ENCODE measurements at places on chromosomes 7 and 10.

DNA sequence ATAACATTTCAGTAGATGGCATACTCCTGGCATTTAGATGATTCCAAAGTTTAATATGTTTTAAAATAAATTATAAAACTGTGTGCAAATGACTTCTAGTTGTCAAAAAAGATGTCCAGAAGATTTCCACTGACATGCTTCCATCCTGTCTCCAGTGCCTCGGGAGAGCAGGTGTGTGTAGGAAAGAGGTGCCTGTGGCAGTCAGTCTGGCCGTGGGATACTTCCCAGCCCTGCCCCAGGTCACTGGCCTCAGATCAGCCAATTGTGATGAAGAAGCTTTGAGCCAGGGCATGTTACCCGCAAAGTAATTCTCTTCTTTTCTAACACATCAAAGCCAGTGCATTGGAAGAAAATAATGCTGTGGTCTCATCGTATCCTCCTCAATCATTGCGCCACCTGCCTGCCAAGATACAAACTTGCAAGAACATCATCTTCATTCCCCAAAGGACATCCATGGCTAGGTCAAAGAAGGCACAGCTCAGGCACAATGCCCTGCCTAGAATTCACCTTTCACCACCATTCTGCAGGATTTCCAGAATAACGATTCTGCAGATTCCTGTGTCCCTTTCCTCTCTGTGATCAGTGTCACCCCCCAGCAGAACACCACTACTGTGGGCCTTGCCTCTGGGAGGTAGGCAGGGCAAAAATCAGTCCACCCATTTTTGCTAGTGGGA, 6.3 kb upstream of the KCNMA1 start:
- peak; percentile 20 for DNase-seq

GRCh38 chr10:116779076-116779687, 36.8 kb upstream of the HSPA12A start:
- DNase-seq: no peak

GRCh38 chr7:77797734-77798393, 370 bp downstream of the TMEM60 start:
- no peak for DNase-seq

DNA sequence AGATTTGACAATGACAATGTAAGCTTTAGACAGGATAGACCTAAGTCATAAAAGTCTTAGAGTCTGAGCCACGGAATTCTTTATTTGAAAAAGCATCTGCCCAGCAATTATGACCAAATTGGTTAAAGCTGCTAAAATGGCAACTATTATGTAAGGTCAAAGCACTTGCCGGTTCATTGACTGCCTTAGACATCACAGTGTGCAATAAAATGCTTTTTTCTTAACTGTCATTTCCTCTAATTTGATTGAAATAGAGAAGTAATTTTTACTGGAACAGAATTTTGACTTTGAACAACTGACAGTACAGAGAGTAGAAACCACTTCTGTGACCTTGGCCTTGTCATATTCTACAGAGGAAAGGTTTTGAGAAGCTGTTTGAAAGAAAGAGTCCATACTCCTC, 142.9 kb downstream of the THSD7A start:
- peak; percentile 19 for DNase-seq

DNA sequence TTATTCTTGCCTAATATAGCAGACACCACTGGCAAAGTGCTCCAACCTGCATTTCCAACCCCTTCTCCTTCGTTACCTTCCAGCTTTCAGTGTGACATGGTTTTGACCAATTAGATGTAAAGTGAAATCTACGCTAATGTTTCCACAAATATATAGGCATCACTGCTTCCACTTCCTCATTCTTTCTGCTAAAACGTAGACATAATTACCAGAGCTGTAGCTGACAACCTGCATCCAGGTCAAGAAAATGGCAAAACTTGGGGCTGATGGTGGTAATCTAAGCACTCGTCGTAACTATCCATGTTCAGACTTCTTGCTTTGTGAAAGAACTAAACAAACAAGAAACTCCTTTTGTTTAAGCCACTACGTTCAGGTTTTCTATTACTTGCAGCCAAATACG, 41.8 kb upstream of the COL1A2 start:
- no peak for DNase-seq

DNA sequence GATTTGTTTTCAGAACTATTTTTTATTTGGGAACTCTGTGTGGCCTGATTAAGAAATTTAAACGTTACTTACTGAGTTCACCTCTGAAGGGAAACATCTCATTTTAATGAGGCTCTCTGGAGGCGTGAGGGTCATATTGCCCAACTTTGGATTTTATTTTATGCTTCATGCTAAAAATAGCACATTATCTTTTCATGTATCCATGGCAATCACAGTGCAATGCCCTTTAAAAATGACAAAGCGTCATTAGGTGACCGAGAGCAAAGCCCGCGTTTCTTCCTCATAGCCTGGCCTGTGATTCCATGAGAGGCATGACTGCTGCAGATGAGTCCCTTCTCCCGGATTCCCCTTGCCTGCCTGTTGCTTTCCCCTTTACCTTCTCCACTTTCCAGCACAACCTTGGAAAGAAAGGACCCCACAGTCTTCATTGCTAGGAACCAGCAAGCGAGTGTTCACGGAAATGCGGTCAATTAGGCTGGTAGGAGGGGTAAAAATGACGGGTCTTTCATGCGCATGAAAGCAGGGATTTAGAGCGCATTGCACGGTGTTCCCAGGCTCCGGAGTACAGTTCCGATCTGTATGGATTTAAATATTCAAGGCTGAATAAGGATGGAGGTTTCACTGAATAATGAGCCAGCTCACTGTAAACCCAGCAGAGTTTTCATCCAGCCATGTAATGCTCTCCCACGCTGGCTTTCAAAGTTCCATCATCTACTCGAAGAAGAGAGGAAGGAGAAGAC, 98.2 kb upstream of the PITRM1 start:
- DNase-seq: no peak

GRCh38 chr7:117190746-117191435, 132.0 kb downstream of the WNT2 start:
- no peak for DNase-seq

- peak; percentile 89 for DNase-seq
Observed at GRCh38 chr7:96090756-96091155, 231.1 kb downstream of the SLC25A13 start.

GRCh38 chr7:45625067-45625466, 50.9 kb downstream of the ADCY1 start:
- DNase-seq: no peak

DNA sequence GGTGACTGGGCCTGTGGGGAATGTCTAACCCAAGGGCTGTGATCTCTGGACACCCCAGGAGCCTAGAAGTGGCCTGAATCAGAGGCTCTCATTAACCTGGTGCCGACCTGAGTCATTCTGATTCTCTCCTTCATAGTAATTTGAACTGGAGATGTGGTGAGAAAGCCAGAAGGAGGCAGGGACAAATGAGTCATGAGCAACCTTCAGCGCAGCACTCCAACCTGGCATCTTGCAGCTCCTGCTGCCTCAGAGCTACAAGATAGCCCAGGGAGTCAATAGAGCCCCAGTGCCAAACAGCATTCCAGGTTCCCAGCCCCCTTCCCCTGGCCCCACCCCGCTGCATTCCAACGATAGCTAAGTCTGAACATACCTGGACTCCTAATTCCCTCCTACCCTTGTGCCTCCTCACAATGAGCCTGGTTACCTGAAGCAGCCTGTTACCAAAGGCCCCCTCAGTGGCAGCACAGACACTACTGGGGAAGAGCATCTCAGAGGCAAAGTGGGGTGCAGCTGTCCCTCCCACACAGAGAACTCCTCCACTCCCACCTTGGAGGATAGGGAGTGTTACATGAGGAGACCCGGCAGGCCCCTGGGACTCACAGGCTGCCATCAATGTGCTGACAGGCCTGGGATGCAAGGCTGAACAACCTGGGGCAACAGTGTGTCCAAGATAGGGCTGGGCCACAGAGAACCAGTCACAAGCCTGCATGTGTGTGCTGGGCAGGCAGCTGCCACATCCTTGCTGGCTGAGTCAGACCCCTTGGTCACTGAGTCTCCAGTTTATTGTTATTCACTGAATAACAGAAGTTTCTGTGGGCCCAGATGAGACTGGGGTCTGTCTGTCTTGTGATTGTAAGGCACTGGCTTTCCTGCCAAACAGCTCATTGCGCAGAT, 76.8 kb upstream of the LEP start:
- DNase-seq: no peak

GRCh38 chr10:1546431-1547110, 190.8 kb downstream of the ADARB2 start:
- no peak for DNase-seq

DNA sequence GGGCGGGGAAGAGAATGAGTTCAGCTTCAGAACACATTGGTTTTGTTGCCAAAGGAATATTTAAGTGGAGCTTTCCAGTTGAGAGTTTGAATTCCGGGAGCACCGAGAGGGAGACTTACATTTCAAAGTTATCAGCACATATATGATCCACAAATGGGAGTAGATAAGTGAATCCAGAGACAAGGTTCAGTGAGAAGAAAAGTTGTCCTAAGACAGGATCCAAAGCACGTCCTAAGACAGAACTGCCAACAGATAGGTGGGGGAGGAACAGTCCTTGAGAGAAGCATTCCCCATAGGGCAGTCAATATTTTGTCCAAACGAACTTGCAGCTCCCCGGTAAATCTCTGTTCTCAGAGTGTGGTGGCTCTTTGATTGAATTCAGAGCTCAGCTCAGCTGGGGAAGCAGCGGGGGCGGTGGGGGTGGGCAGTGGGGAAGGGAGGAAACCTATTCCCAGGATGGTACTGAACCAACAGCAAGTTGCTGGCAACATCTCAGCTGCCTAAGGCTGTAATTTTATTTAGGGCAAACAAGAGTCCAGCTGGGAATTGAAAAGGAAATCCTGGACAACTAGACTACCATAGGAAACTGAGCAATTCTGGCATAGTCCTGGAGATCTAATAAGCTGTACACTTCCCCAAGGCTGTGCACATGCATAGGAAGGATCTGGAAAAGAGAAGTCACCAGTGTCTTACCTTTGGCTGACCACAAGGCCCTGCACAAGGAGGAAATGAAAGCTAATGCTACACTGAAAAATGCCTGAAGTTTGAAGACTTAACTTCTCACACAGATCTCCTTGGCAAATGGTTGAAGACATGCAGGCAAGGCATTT, 94.2 kb upstream of the CXCL12 start:
- no peak for DNase-seq

DNA sequence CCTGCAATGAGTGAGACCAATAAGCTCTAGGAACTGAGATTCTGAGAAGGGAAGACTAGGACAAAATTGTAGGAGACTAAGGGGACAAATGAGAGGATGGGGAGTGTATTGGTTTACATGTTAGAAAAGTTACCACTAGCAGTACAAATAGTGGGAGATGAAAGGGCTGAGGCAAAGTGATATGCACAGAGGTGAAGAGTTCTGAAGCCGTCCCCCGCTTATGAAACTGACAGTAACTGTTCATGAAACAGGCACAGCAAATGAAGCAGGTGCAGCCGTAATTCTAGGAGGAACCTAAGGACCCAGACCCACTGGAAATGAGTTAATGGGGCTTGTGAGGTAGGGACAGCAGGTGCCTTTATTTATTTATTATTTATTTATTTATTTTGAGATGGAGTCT, 211.3 kb downstream of the PRKG1 start:
- no peak for DNase-seq

GRCh38 chr10:86914734-86915133, 42.7 kb downstream of the MMRN2 start:
- DNase-seq: no peak

GRCh38 chr7:20095436-20095835, 121.7 kb downstream of the MACC1 start:
- no peak for DNase-seq

- peak; percentile 45 for DNase-seq
Observed at GRCh38 chr7:2017481-2017891, 215.3 kb downstream of the MAD1L1 start.

DNA sequence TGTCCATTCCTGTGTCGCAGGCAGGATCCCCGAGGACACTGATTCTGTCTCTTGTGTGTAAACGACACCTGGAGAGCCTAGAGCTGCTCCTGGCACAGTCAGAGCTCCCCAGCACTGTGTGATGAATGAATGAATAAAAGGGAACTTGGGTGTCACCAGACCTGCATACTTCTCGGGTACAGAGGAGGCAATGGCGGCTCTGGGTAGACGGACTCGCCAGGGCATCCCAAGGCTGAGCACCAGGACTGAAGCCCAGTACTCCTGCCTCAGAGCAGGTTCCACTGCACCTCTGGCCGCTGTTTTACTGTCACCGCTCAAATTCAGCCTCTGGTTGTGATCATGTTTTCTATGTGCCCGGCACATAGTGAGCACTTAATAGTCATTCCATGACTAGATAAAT, 255.8 kb downstream of the GLRX3 start:
- DNase-seq: no peak

DNA sequence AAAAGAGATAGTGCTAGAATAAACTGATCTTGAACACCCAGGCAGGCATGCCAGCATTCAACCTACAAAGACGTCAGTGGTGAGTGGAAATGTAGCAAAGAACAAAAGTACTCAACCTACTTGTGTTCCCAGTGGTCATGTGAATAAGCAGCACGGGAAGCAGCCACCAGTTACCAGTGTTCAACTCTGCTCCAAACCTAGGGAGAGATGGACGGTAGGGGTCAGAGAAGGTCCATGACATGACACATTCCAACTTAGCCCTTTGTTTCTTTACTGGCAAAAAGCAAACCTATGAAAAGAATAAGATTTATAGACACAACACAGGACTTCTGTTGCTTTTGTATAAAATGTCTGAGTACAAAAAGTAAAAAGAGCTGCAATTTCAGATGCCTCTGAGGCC, 511.4 kb downstream of the XPNPEP1 start:
- no peak for DNase-seq

DNA sequence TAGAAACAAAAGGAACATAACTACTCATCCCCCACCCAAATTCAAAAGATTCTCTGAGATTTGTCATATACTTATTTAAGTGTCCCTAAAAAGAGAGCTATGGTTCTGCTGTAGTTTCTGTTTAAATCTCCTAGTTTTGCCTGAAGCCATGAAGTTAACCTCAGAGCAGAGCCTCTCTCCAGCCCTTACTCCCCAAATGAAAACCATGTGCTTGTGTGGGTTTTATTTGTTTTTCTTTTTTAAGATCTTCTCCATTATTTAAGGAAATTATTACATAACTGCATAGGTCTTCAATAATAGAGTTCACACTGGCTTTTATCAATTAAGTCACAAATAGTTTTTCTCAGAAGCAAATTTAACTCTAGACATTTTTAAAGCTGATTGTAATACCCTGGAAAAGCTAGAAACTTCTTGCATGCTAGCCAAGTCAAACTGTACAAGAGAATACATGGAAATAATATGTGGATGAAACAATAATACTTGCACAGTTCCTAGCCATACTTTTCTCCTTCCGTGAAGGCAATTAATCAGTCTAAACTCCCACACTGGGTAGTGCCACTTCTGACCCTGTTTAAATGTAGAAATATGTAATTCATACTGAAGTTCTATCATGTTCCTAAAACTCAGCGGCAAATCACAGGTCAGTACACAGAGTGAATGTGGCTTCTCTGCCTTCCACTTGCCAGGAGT, 579.7 kb downstream of the SUGCT start:
- DNase-seq: no peak

GRCh38 chr7:144670218-144670617, 165.6 kb downstream of the TPK1 start:
- no peak for DNase-seq

DNA sequence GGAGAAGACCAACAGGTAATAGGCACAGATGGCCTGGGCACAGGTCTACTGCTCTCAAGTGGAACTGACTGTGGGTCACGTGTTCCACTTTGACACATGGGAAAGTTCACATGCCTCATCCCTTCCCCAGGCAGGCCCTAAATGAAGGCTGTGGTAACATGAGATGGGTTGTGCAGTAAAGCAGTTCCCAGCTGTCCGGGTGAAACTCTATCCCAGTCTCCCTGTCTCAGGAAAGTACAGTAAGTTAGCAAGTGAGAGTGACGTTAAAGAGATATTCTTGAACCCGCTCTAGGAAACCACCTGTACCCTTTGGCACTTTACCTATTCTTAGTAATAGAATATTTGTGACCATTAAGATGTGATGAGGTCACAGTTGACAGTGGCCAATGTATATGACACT, 343.7 kb upstream of the AOAH start:
- no peak for DNase-seq
